Activated T-helper 1 cell treated with anti-CD3 and anti-CD28 coated beads, Interleukin-12 subunit alpha, Interleukin-12 subunit beta, Interleukin-2, Interleukin-4 antibody, amounts not matched to agents 30 ng/mL and 10 ng/mL and 1 ng/mL, durations not matched to agents 14 hours and 24 hours and 36 hours (primary cell): ENCODE measurements at places on chromosomes 7 and 10. TPM values are rescaled to one million over a fixed set of nuclear protein-coding genes. Genes with fewer than 3 reads are reported as not detected.

The SYT15B gene
- 0.15 and 0.23 TPM in 2 replicates for total RNA-seq

The ACTR3C gene
- 8.2 and 9.8 TPM in 2 replicates for total RNA-seq

The CHRM2 gene
- total RNA-seq, result not detected in 2 replicates

The HELLS gene
- total RNA-seq, result 224 and 228 TPM in 2 replicates

The PTPN20 gene
- 0.21 TPM in 1 of 2 replicates, not detected in the other for total RNA-seq

The DEPP1 gene
- 4.6 and 5.3 TPM in 2 replicates for total RNA-seq
